ENCODE measurements at places on chromosomes 2 and 18.

GRCh38 chr2:177052471-177052870 lies 160.1 kb upstream of the HNRNPA3 start:
- DNase-seq = no peak

- DNase-seq = no peak
Observed at GRCh38 chr2:61906186-61906470, 654 bp downstream of the COMMD1 start.

DNA sequence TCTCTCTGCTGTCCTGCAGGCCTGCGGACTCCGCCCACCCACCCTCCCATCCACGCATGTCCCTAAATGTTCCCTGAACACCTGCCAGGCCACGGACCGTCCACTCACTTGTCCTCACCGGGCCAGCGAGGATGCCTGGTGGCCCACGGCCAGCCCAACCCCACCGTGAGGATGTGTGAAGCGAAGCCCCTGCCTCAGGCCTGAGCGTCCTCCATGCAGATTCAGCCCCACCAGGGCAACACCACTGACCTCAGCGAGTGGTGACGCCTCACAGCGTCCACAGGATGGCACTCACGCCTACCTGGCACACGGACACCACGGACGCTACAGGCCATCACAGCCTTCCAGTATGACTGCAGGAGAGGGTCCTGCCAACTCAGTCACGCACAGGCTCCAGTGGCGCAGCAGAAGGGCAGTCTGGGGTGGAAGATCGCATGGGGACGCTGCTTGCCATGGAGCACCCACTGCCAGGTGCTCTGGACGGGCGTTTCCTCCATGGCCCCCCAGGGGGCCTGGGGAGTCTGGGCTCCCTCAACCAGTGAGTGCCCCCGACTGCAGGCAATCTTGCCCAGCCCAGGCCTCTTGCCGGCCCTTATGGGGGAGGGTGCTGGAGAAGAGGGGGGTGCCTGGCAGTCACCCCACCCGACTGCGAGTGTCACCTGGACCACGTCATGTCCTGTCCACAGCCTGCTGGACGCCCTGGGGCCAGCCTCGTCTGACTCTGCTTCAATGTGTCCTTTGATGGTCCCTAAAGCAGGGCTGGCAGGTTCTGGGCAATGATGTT lies 25.4 kb downstream of the HDAC4 start:
- DNase-seq = no peak

- DNase-seq = no peak
Observed at GRCh38 chr2:84537251-84537650, 21.0 kb downstream of the DNAH6 start.

DNA sequence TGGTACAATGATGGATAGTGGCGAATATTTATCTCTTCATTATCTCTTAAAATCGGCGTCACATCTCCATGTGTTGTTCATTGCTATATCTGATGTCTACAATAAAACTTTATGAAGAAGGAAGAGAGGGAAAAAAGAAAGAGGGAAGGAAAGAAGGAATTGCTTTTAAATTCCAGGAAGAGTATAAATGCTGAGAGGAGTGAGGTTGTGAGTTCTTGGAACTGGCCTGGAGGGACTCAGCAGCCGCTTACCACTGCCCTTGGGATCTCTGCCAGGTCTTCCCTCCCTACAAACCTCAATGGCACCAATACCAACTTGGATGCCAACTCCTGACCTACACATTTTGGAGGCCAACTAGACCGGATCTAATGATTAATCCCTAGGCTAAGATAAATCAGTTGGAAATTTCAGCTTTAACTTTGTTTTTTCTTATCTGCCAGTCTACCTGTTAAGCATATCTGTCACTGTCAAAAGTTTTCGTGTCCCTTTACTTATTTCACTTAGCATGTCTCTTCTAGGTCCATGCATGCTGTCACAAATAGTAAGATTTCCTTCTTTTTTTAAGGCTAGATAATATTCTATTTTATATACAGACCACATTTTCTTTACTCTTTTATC lies 9.8 kb downstream of the SCN9A start:
- no peak for DNase-seq

DNA sequence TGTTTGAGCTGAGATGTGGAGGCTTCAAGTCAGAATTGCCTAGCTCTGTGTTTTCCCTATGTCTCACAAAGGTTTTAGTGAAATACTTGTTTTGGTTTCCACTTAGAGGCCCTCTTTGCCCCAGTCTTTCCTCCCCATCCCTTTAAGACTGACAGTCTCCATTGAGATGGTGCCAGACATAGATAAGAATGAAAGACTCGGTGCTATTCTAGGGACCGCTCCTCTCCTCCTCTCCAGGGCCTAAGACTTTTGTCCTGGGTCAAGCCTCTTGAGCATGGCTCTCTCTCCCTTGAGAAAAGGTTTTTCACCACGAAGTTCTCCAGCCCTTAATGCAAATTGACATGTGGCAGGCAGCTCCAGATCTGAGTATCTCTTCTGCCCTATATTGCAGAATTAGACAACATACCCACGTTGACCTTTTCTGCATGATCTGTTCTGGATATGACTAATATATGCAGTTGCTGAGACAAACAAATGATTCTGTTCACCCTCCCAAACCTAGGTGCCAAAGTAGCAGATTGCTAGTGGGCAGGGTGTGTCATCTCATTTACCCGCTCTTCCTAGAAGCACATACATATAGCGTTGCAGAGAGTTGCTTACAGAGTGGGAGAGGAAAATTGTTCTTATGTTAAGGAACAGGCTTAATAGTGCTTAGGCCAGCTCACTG lies 47.5 kb upstream of the ACSL3 start:
- DNase-seq = no peak

- DNase-seq = no peak
Observed at GRCh38 chr2:226759768-226760167, 39.9 kb downstream of the IRS1 start.

DNA sequence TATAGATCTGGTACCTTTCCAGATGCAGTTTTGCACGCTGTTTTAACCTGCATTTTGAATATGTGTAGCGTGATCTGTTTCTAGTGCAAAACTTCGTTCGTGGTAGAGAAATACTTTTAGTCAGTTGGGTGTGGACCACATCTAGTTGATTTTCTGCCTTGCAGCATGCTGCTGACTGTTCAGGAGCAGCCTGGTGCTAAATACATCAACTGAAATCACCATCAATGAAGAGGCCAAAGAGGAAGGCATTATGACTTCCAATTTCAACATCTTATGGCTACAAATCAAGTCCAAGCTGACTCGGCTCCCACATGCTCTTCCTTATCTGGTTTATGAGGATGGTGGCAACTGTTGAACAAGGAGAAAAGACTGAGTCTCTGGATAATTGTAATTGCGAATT lies 298.5 kb downstream of the ZNF521 start:
- no peak for DNase-seq

GRCh38 chr2:120978359-120979050 lies 242.8 kb downstream of the GLI2 start:
- peak; percentile 26 for DNase-seq

- no peak for DNase-seq
Observed at GRCh38 chr18:78636260-78636659, 343.4 kb upstream of the SALL3 start.

GRCh38 chr2:112835536-112836162 lies 930 bp downstream of the IL1B start:
- DNase-seq = no peak

DNA sequence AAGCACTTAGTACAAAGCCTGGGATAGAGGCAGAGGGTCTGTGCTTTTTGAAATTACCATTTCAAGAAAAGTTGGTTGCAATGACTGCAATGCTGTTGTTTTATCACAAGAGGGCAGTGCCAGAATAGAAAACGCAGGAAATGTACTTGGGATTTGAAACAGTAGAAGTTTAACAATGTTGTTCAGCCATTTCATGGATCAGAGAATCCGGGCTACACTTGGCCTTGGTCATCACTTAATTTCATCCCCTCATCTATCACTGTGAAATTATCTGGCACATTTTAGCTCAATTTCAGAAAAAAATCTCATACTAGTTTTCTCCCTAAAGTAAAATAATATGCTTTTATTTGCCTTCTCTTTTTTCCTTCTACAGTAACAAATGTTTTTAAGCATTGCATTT lies 70.8 kb downstream of the RAPGEF4 start:
- peak; percentile 48 for DNase-seq

DNA sequence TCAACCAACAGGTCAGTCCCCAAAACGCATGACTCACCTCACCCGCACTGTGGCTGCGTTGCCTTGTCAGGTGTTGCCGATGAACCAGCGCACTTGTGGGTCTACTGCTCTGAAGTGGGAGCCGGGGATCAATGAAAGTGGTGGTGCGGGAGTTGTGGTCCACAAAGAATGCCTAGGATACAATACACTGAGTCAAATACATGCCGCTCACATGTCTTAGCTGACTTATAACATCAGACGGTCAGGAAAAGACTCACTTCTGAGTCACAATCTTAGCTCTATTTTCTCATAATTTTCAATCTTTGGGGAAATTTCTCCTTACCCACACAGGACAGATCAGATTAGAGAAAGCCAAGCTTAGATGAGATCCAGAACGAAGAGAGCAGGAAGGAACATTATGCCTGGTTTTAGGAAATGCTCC lies 107.1 kb upstream of the STK17B start:
- DNase-seq = peak; percentile 60

DNA sequence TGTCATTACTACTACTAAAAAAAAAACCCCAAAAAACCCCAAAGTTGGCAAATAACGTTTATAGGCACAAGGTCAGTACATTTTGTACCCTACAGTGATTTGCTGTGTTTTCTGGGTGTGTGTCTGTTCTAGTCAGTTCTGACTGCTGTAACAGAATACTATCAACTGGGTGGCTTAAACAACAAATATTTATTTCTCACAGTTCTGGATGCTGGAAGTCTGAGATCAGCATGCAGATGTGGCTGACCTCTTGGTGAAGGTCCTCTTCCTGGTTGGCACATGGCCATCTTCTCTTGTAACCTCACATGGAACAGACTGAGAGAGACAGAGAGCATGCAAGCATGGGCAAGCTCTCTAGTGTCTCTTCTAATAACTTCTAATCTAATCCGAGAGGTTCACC lies 103.1 kb downstream of the CERS6 start:
- DNase-seq = no peak

DNA sequence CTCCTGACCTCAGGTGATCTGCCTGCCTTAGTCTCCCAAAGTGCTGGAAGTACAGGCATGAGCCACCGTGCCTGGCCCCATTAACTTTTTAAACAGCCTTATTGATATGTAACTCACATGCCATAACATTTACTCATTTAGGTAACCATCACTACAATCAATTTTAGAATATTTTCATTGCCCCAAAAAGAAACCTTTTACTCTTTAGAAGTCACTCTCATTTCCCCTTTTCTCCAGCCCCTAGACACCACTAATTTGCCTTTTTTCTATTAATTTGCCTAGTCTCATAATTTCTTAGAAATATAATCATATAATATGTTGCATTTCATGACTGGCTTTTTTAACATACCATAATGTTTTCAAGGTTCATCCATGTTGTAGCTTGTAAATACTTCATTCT lies 57.2 kb upstream of the TACR1 start:
- no peak for DNase-seq

GRCh38 chr2:206212673-206213513 lies 53.2 kb downstream of the EEF1B2 start:
- DNase-seq = peak; percentile 57

GRCh38 chr2:176553685-176554100 lies 284.5 kb downstream of the MTX2 start:
- peak; percentile 80 for DNase-seq

- DNase-seq = no peak
Observed at GRCh38 chr18:79642626-79643025, 37.0 kb upstream of the CTDP1 start.

DNA sequence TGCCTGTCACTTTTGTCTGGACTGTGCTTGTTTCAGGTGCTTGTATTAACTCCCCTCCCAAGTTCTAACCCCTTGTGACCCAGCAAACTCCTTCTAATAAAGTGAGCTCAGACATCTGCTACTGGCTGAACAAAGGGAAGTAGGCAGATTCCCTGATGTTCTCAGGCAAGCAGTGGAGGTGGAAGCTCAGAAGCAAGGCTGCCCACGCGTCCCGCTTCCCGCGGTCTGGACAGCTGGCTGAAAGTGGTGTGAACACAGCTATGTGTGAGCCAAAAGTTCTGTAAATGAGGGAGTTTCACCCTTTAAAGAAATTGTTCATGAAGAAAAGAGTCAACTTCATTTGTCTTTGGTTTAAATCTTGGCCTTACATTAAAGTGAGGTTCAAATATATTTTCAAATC lies 40.0 kb downstream of the NAPG start:
- no peak for DNase-seq

DNA sequence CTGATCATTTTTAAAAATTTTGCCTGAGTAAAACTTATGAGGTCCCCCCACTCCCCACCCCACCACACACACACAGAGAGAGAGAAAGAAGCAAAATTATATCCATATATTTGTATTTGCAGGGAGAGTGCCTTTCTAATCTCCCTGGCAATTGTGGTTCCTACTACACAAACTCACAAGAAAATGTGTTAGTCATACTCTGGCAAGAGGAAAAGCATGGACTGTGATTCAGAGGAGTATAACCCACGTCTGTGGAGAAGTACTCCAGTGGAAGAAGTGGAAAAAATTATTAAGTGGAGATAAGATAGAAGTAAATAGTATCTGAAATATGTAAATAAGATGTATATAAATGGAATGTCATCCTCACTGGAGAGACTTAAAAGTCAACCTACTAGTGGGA lies 114.0 kb downstream of the DSEL start:
- DNase-seq = no peak

DNA sequence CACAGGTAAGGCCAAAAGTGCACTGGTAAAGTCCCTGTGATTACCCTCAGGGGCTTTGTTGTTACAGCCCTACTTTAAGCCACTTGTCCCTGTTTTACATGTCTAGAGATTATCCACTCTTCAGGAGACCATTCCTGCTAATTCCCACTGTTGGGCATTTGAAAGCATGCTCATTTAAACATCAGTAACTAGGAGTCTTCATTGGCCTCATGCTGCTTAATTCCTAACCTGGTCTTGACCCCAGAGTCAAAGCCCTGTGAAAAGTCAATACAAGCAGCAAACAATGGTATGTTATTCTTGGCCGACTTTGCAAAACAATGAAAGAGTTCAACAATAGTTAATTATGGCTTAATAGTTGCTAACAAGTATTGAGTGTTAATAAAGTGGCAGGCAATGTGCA lies 23.2 kb downstream of the AFF3 start:
- no peak for DNase-seq

GRCh38 chr2:133197156-133197555 lies 371.1 kb downstream of the NCKAP5 start:
- no peak for DNase-seq

- no peak for DNase-seq
Observed at GRCh38 chr18:41645589-41646360, 309.3 kb upstream of the PIK3C3 start.

DNA sequence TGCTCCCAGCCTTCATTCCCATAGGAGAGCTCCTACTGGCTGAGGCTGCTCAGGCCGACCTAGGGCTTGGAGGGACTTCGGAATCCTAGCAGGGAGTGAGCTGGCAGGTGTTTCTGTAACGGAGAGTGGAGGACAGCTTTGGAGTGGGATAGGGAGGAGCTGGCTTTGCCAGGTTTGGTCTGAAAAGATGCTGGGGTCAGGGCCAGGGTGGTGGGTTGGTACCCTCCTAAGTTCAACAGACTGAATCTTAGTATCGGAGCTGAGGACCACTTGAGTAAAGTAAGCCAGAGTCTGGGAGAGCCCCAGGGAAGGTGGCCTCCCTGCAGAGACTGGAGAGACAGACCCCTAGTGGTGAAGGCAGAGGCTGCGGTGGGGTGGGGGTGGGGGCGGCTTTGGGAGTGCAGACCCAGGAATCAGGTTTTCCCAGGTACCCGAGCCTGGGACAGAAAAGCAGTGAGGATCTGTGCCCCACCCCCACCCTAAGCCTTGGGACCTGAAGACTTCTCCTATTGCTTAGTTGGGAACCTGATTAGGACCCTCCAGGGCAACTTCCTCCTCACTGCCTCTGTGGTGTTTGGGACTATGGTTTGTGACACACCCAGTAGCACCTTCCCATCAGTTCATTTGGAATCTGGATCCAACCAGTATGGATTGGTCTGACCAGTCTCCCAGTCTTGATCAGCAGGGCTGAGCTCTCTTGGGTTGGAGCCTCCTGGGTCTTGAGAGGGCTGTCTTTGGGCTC lies 3.0 kb downstream of the CNNM4 start:
- peak; percentile 19 for DNase-seq

All from A172 (cell line).